ENCODE measurements at places on chromosomes 12 and 14.

- no peak for DNase-seq
Observed at GRCh38 chr12:14833952-14834351, 9.4 kb downstream of the ART4 start.

- no peak for DNase-seq
Observed at GRCh38 chr12:104243551-104243950, 28.0 kb downstream of the TXNRD1 start.

- no peak for DNase-seq
Observed at GRCh38 chr12:64670019-64670418, 59.7 kb downstream of the RASSF3 start.

- no peak for DNase-seq
Observed at GRCh38 chr12:52070185-52070925, 577 bp downstream of the ATG101 start.

DNA sequence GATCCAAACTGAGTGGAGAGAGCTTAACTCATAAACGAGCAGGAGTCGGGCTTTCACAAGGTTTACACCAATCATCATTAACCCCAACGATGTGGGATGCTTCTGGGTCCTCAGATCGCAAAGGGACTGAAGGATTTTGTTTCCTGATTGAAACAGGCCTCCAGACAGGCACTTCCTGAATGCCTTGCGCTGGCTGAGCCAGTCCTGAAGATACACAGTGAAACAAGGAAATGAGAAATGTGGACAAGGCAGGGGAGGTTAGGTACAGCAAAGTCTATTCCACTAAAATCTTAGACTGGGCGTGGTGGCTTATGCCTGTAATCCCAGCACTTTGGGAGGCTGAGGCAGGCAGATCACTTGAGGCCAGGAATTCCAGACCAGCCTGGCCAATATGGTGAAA, 30.7 kb downstream of the RBM19 start:
- no peak for DNase-seq

DNA sequence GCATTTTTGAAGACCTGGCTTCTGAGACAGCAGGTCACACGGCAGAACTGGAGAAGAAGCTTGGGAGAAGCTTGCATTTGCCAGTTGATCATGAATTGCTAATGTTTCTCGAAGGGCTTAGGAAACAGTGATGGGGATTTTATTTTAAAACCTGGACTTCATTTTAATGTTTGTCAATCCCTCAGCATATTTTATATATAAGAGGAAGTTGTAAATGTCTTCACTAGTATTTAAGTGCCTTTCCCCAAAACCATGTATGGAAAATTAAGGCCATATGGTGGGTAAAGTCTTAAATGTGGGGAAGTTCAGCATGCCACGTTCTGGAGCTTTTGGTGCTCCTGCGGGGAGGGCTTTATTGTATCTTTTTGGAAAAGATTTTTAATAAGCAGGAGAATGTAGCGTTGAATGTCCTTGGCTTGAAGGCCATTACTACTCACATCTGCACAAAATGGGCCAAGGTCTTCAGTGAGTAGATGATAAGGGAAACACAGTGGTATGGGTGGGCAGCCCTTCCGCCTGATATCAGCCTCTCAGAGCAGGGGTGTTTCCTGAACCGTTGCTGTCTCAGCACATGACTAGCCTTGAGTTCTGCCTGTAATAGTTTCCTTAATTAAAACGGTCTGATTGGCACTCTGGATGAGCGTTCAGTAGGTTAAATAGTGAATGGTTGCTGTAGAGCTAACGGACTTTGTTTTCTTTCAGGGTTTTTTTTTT, 511.4 kb downstream of the PCNX1 start:
- no peak for DNase-seq

- DNase-seq = no peak
Observed at GRCh38 chr12:120710805-120711296, 593 bp downstream of the UNC119B start.

DNA sequence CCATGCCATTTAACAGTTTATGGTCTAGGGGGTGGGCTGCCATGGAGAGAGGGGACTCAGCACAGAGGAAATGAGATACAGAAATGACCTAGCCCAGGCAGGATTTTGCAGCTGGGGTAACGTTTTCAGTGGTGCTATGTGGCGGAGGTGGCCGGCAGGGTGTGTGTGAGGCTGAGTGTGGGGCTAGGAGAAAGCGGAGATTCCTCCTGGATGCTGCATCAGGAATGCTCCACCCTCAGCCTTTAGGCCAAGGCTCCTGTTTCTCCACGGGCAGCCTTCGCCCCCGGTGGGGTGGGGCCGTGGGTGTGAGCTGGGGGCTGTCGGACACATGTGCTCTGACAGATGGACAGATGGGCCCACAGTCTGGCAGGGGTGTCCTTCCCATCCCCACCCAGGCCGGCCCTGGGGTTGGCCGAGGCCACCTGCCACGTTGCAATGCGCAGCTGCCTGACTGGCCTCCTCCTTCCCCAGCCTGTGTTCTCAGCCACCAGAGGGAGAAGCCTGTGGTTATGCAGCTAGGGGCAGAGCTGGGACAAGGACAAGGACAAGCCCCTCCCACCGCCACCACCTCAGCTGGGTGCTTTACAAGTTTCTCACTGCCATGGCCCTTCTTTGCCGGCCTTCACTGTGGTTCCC, 44.3 kb downstream of the TEAD4 start:
- no peak for DNase-seq

GRCh38 chr12:7834701-7835100, 38.0 kb downstream of the SLC2A14 start:
- no peak for DNase-seq

DNA sequence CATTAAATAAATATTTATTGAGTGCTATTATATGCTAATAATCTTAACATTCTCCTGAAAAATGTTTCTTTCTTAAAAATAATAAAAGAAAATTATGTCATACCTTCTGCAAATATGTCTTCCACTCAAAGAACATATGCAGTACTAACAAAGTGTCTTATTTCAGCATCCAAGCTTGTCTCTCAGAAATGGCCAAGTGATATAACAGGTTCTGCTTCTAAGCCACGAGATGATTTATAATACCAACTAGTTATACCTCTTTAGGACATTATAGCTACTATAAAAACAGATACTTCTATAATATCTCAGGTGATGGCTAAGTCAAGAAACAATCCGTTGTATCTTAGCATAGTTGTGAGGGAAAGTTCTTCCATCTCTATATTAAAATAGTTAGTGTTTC, 128.1 kb upstream of the ARID2 start:
- DNase-seq = no peak

Measured in frontal cortex (tissue), 4 donors.